Activated T-helper 17 cell treated with anti-CD3 and anti-CD28 coated beads, Interleukin-2, amount 50 U/mL, for 72 hours (primary cell): ENCODE measurements at places on chromosomes 12 and 14.

DNA sequence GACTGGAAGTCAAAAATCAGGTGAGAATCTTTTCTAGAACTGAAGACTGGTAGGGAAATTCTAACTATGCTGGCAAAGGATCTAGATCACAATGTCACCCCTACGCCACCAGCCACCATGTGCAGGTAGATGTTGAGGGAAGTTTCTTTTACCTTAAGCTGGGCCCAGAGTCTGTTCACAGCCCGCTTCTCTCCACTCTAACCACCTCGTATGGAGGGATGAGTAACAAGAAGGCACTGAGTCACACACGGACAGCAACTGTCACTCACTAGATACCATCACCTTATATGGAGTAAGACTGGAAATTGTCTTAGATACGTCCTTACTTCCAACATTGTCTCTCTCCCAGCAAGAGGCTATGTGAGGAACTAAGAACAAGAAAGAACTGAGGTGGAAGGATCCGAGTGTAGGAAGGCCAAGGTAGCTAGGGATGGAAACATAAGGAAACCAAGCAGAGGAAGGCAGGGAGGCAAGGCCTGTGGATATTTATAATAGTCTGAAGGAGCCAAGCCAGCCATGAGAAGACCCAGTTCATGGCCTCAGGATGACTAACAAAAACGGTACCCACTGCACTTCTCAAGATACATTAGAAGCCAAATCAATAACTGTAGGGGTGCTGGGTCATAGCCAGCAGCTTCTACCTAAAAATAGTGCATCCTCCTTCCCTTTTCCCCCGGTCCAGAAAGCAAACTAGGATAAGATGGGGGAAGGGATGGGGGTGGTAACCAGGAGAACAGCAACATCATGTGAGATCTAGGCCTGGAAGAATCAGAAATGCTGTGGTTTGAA, 15.5 kb downstream of the REM2 start:
- peak; percentile 99 for ATAC-seq

DNA sequence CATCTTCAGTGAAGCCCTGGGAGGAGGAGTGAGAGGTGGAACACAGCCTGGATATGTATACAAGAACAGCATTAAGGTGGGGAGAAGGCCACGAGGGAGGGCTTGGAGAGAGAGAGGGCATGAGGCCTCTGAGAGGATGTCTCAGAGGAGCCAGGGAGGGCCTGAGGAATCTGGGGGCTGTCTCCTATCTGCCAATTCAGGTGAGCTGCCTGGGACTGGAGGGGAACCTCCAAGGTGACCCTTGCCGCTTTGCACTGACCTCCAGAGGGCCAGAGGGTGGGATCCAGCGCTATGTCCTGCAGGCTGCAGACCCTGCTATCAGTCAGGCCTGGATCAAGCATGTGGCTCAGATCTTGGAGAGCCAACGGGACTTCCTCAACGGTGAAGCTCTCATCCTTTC, 4.4 kb downstream of the ARHGEF25 start:
- no peak for ATAC-seq

- no peak for ATAC-seq
Observed at GRCh38 chr14:35985474-35986218, 159.5 kb downstream of the BRMS1L start.

DNA sequence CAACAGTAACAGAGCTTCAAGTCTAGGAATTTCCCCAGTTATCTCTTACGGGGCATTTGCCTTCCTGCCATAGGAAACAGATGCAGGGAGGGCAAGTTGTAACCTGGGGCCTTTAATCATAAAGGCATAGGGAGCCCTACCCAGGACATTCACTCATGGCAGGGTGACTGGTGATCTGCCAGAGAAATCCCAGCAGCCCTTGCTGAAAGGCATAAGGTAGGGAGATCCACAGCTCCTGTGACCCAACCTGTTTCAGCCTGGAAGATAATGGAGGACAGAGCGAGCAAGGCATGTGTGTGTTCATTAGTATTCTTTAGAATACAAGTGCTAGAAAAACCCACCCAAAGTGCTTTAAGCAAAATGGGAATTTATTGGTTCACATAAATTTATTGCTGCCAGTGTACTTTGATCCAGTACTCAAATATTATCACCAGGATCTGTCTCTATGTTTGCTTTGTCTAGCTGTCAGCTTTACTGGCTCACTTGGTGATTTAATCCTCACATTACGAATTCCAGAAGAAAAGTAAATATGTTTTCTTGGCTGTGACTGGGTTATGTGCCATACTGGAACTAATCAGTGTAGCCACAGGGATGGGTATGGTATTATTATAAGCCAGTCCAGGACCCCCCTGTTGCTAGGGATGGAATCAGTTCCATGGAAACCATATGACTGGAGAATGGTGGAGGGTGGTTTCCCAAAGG, 21.1 kb upstream of the AKAP6 start:
- no peak for ATAC-seq

DNA sequence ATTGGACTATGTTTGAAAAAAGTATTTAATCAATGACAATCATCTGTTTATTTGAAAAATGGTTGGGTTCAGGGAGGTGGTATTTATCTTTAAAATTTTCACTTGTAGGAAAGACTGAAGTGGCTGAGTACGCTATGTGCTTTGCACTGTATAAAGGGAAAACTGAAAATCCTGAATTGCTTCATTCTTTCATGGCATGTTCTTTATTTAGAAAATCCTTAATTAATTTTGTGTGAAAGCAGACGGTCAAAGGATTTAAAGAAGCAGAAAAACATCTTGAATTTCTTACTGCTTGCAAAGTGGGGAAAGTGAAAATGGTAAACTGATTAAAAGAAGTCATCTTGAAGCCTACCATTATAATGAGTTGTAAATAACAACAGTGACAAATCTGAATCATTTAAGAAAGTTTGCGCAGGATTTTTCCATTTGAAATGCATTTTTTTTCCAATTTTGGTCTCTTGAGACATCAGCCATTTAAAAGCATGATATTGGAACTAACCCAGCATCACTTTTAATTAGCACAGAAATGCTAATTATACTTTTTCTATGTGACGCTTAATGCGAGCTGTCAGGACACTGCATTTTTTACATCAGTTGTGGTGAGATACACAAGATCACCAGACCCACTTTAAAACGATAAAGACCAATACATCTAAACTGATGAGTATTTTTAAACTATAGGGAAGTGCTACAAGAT, 169.0 kb downstream of the NEDD1 start:
- no peak for ATAC-seq

GRCh38 chr14:54728700-54729527, 162.0 kb downstream of the SAMD4A start:
- ATAC-seq = no peak

DNA sequence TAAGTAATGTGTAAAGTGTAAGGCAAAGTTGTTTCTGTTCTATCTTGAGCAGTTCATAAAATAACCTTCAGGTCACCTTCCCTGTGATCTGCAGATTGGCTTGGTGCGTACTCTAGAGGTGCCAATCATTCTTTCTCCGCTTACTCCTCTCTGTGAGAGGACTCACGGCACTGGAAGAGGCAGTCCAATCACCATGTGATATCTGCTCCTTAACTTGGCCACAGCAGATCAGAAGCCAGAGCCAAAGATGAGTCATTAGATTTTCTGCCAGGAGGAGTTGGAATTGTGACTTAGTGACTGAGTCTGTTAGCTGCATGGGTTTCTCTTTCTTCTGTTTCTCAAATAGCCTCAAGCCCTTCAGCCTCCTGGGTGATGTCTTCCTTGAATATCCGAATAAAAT, 165.5 kb downstream of the SLC41A2 start:
- ATAC-seq = no peak

GRCh38 chr12:34334538-34334937, 312.2 kb downstream of the ALG10 start:
- no peak for ATAC-seq

GRCh38 chr14:60195179-60195810, 30.1 kb upstream of the DHRS7 start:
- ATAC-seq = no peak

DNA sequence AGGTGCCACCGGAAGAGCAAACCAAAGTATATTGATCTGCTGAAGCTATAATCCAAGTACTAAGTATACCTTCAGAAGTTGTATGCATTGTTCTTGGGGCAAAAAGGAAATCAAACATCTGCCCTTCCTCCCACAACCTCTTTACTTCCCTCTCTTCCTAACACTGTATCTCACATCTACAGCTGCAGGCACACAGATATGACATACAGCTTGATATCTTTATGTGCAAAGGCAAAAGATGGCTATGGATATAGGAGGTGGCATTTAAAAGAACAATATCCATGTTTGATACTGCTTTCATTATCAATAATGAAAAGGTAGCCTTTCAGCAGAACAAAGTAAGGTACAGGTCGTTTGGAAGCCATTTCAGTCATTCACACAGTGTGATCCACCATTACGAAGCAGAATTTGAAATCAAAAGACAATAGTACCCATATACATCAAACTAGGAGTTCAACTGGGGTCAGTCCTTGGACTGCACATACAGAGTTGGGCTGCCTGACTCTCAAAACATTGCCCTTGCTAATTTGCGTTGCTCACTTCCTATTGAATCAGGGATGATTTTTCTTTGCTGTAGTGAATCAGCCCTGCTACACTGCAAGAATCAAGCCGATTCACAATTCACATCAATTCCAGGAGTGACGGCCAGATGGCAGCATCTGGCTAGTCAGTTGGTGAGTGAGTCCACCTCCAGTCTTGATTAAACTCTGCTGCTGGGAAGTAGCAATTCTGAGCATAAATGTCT, 8.9 kb downstream of the ANG start:
- ATAC-seq = peak; percentile 85

DNA sequence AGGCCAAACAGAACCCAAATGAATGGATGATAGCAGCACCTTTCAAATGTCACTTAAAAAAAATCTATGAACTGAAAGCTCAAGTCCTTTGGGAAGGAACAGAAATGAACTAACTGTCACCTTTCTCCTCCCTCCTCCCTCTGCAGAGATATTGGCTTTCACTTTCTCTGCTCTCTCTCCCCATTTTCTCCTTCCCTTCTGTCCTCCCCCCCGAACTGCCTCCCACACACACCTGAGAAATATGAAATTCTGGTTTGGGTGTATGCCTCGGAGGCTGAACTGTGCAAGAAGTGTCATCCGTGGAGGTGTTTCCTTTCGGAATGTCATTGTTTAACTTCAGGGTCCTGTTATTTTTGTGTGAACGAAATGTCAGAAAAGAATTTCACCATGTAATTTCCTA, 87.8 kb downstream of the NEDD1 start:
- no peak for ATAC-seq

DNA sequence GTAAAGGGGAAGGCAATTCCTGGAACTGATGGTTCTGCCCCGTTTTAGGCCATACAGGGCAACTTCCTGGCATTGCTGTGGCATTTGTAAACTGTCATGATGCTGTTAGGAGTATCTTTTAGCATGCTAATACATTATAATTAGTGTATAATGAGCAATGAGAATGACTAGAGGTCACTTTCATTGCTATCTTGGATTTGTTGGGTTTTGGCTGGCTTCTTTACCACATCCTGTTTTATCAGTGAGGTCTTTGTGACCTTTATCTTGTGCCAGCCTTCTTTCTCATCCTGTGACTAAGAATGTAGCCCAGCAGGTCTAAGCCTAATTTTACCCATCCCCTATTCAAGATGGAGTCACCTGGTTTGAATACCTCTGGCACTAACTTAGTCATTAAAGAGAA, 51.2 kb downstream of the TESPA1 start:
- ATAC-seq = peak; percentile 70

- ATAC-seq = no peak
Observed at GRCh38 chr14:55446127-55446736, 5.8 kb upstream of the TBPL2 start.

GRCh38 chr12:92601680-92602079, 101.1 kb upstream of the PLEKHG7 start:
- no peak for ATAC-seq

GRCh38 chr12:68609998-68610369, 715 bp upstream of the RAP1B start:
- no peak for ATAC-seq

GRCh38 chr14:58617619-58618018, 20.1 kb upstream of the DACT1 start:
- ATAC-seq = no peak

GRCh38 chr14:69593018-69593677, 18.2 kb upstream of the SUSD6 start:
- no peak for ATAC-seq

- no peak for ATAC-seq
Observed at GRCh38 chr12:107091381-107091780, 2.0 kb downstream of the CRY1 start.

DNA sequence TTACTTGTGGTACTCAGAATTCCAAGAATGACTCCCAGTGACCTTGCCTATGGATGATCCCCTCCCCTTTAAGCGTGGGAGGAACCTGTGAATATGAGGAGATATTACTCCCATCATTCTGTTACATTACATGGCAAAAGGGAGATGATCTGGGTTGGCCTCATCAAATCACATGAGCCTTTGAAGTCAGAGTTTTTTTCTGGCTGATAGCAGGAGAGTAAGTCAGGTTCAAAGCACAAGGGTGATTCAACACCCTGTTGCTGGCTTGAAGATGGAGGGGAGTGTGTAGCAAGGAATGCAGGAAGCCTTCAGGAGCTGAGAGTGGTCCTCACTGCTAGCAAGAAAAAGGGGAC, 9.1 kb upstream of the MDM2 start:
- ATAC-seq = no peak

- ATAC-seq = no peak
Observed at GRCh38 chr12:120890963-120891362, 13.2 kb downstream of the SPPL3 start.

DNA sequence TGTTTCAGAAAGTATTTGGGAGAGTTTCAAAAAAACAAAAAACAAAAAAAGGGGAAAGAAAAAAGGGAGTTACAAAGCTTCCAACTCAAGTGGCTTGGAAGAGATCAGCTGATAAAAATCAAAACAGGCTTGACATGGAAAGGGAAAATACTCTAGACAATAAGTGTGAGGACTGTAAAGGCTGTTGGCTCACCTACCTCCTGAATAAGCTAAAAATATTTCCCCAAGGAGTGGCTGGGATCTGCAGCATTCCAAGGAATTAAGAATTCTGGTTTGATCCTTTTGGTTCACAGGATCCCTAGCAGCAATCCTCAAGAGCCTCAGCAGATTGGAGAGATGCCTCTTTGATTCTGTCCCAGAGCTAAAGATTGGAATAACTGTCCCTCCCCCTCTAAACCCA, 11.2 kb upstream of the AJUBA start:
- no peak for ATAC-seq

DNA sequence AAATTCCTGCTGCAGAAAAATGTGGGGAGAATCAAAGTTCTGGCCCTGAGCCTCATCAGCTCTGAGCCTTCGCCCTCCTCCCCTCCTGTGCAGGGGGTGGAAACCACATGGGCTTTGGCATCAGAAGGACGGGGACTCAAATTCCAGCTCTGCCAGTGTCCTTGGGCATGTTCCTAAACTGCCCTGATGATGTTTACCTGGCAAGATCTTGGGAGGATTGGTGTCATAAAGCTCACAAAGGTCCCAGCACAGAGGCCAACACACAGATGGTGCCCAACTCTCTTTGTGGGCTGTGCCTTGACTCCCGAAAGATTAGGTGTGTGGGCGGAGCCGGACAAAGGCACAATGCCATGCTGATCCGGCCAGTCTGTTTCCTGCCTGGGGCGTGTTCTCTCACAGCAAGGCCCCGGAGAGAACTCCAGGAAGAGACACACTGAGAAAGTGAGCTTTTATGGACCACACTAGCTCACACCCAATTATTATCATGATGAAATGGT, 20.5 kb upstream of the CLMN start:
- no peak for ATAC-seq

GRCh38 chr12:85523197-85523596, 243.2 kb downstream of the ALX1 start:
- ATAC-seq = no peak
